ENCODE measurements at places on chromosomes 7 and 10.

- DNase-seq = no peak
Measured at GRCh38 chr7:17646253-17646956, 293.9 kb downstream of the SNX13 start.

- DNase-seq = no peak
Measured at GRCh38 chr10:117928741-117929140, 118.0 kb downstream of the RAB11FIP2 start.

DNA sequence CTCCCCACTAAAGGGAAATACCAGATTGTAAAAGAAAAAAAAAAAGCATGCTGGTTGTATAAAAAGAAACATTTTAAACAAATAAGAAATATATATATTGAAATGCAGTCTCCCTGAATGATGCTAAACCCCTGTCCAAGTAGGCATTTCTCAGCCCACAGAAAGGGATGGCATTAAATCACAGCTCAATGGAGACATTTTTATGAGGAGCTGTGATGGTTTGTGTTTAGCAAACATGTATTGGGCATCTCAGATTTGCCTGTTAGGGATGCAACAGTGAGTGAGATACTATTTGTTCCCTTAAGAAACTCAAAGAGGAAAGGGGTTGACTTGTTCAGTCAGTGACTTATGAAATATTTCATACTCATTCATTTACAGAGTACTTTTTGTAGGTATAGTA lies 51.5 kb downstream of the KAT6B start:
- DNase-seq = no peak

GRCh38 chr7:64755865-64756264 lies 38.4 kb upstream of the ZNF138 start:
- DNase-seq = no peak

- no peak for DNase-seq
Measured at GRCh38 chr10:59895629-59896116, 10.7 kb downstream of the CCDC6 start.
